ENCODE measurements at places on chromosomes 12 and 14.

GRCh38 chr12:31804185-31804504 is 75.3 kb upstream of the AMN1 start:
- no peak for DNase-seq

- no peak for DNase-seq
These were observed 10.5 kb downstream of the MBD6 start for GRCh38 chr12:57533108-57533507.

- no peak for DNase-seq
These were observed 419 bp upstream of the SH2B3 start for GRCh38 chr12:111405149-111405858.

DNA sequence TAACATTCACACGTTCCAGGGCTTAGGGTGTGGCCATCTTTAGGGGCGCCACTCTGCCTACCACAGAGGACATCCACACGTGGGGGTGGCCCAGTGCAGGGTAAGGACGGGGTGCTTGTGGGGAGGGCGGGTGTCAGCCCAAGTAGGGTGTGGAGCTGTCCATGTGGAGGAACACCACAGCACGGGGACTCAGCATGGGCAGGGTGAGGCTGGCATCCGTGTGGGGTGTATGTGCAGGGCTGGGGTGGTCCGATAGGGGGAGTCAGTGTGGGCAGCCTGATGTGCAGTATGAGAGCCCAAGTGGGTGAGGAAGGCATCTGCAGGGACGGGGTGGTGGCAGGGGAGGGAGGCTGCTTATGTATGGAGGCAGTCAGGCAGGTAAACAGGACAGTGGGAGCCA is 17.7 kb downstream of the PSMC1 start:
- DNase-seq = no peak

GRCh38 chr12:49232940-49233841 is 31.7 kb upstream of the TUBA1C start:
- no peak for DNase-seq

DNA sequence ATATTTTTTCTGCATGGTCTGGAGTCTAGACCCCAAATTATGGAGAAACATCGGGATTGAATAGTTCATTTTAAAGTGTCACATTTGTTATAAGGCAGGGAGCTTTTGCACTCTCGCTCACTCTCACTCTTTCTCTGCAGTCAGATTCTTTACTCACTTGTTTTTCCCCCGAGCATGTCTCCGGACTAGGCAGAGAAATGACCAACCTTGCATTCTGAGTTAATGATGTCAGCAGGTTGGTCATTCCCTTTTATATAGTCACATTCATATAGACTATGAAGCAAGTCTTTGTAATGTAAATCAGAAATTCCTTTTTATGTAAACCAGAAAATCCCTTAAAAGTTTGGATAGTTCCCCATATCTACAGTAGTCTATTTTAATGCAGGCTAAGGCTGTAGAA is 4.1 kb downstream of the C12orf75 start:
- DNase-seq = no peak

DNA sequence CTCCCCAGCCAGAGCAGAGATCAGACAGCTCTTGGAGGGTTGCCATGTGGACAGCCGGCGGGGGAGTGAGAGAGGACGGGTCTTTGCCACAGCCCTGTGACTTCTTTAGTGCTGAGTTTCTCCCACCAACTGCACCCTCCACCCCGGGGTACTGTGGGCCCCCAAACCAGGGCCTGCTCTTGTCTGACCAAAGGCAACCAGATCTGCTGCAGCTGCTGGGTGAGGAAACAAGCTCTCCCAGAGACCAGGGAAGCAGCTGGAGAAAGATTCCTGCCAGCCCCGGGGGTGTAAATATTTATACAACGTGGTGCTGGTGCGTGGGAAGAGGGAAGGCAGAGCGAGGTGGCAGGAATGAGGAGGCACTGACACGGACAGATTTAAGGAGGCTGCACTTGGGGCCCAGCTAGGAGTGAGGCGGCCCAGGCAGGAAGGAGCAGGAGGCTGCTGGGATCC is 14.3 kb upstream of the ZFP36L1 start:
- no peak for DNase-seq

- no peak for DNase-seq
These were observed 115.7 kb upstream of the IGF1 start for GRCh38 chr12:102596031-102596430.

DNA sequence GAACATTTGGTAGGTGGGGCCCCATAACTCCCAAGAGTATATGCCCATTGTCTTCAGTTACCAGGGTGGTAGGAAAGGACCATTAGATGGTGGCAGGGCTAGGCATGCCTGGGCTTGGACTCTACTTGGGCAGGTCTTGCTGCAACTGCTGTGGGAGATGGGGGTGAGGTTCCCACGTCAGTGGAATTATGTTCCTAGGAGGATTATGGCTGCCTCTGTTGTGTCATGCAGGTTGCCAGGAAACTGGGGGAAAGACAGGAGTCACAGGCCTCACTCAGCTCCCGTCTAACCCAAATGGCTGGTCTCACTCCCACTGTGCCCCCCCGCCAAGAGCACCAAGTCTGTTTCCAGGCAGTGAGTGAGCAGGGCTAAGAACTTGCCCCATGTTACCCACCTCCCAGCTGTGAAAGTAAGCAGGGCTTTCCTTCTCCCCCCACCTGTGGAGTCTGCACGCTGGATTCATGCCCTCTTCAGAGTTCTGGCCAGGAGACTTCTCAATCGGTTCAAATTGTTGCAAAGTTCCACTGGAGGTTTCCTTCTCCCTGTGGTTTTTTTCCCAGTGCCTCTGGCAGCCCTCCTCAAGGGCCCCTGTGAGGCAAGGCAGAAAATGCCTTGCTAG is 337.5 kb downstream of the CCDC91 start:
- no peak for DNase-seq

GRCh38 chr14:61636291-61636690 is 59.0 kb upstream of the HIF1A start:
- DNase-seq = no peak

DNA sequence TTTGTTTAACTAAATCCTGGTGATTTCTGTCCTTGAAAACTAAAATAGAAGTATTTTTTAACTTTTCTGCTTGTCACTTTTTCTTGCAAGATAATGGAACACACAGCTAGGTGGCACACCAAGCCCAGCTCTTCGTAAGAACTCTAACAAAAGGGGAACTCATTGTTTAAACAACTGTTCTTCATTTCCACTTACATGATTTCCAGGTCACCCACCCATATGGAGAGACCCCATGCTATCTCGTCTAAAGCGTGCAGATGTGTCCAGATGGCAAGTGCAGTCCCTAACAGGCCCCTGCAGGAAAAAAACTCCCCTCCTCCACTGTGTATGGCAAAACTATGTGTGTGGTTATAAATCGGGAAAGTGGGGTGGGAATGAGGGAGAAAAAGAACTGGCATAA is 43.3 kb upstream of the NT5DC3 start:
- no peak for DNase-seq

DNA sequence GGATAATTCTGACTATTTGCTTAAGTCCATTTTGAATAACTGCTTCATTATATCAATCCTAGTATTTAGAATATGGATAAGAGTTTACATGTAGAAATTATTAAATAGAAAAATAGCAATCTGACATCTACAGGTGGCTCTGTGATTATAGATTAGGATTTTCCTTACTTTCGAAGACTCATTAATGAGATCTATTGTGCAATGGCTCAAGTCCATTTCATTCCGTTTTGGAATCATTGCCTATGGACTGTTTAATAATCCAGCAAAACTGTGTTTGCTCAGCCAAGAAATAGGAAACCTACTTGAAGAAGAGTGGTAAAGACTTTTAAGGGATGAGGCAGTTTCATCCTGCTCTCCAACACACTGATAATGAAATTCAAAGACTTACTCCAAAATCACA is 67.8 kb upstream of the SSTR1 start:
- DNase-seq = no peak

DNA sequence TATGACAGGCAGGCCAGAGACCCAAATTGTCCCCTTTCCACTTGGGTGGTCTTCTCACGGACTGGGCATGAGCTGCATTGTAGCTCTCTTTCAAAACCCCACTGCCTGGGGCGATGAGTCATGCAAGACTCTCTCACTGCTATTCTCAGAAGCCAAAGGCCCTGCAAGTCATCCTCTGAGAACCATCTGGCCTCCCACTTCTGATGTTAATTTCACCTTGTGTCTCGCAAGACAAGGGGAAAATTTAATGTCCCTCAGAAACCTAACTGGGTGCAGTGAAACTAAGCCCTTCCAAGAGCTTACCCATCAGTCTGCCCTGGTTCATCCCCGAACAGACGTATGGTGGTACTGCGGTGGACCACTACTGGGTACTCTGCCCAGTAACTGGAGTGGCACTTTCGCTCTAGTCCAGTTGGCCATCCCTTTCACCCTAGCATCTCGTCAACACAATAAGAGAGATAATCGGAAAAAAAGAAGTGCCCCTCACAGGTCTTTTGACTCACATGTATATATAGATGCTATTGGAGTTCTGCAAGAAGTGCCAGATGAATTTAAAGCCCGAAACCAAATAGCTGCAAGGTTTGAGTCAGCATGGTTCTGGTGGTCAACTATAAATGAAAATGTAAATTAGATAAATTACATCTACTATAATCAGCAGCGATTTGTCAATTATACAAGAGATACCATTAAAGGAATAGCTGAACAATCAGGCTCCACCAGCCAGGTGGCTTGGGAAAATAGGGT is 31.3 kb upstream of the LALBA start:
- DNase-seq = no peak

- DNase-seq = no peak
These were observed 35.7 kb downstream of the RIN3 start for GRCh38 chr14:92549105-92549858.

- no peak for DNase-seq
These were observed 374.7 kb downstream of the ALG10 start for GRCh38 chr12:34396861-34397590.

DNA sequence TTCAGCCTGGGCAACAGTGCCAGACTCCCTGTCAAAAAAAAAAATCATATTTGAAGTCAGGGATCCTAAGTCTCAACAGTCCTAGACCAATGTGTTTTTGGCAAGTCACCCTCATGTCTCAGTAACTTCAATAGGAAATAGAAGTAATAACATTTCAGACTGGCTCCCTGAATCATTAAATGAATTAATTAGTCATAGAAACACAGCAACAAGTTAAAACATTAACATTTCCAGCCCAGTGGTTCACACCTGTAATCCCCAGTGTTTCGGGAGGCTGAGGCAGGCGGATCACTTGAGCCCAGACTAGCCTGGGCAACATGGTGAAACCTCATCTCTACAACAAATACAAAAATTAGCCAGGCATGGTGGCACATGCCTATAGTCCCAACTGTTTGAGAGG is 125.2 kb downstream of the GTF2A1 start:
- no peak for DNase-seq

DNA sequence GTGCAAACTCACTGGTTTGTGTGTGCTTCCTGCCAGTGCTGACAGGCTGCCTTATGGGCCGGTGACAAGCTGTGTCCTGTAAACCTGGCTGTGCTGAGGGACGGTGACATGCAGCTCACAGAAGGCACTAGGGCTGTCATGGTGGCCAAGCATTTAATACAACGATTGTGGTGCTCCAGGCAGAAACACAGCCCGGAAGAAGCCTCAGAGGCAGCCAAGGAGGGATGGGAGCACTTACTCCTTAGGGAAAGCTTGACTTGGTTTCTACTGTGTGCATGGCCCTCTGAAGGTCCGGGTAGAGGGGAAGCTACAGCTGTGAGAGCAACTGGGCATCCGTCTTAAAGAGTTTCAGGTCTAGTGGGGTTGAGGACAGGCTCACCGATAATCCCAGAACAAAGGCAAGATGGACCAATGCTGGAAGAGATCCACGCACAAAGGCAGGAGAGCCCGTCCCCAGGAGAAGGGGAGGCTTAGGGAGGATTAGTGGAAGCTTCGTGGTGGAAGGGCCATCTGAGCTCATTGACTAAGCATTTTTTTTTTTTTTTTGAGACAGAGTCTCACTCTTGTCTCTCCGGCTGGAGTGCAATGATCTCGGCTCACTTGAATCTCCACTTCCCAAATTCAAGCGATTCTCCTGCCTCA is 10.7 kb upstream of the MCRS1 start:
- no peak for DNase-seq

- DNase-seq = no peak
These were observed 458.4 kb upstream of the RGS6 start for GRCh38 chr14:71473843-71474242.

DNA sequence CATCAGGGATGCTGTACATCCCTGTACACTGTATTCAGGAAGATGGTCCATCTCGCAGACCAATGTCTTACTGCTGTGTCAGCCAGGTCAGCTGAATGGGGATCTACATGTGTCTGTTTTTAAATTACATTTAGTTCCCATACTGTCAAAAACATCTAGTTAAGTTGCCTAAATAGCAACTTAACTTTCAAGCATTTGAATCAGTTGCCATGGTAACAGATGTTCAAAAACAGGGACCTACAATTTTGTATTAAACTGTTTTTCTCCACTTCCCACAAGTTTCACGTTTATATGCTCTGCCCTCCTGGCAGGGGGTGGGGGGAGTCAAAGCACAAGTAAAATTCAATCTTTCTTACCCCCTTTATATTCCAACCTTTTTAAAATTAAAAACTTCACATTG is 38.3 kb downstream of the C12orf42 start:
- DNase-seq = no peak

DNA sequence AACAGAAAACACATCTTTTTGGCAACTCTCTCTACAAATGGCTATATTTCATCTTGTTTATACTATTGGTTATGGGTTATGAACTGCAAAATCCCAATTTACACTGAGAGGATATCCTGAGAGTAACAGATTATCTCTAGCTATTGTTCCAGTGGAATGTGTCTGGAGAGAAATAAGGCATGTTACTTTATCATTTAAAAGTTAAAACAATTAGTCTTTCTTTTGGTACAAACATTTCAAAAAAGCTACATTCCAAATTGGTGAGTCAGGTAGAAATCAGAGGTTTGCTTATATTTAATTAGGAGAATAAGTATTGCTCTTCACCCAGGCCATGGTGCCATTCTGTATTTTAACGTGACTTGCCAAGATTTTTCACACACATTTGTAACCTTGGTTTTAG is 411.6 kb downstream of the CCER1 start:
- DNase-seq = no peak

- DNase-seq = no peak
These were observed 11.3 kb downstream of the C14orf132 start for GRCh38 chr14:96050482-96050881.

GRCh38 chr12:81079280-81080076 is 1.6 kb downstream of the ACSS3 start:
- DNase-seq = no peak
